ENCODE measurements at places on chromosomes 11 and 22. TPM values are rescaled to one million over a fixed set of nuclear protein-coding genes. Genes with fewer than 3 reads are reported as not detected.

DNA sequence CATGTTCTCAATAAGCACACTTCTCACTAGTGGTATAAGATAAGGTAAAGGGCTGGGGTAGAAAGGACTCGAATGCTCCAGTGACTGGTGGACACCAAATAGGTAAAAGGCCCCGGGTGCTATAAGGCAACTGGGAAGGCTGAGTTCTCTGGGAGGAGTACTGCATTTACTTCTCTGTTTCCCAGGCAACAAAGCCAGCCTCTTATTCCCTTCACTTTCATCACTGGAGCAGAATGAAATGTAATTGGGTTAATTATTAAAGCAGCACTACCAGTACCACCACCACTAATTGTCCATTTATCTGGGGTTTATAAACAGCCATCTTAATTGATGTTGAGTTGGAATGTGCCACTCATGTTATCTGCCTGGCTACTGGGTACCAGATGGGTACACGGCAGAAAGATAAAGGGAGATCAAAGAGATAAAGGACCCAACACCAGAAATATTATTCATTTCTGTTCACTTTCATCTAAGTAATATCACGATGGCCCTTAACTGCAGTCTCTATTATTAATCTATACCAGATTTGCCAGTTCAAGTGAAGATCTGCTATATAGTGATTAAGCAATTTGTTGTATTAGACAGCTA, 94.4 kb upstream of the CHRM4 start:
- no peak for DNase-seq

GRCh38 chr11:78060533-78060932, 3.1 kb upstream of the THRSP start:
- DNase-seq: no peak

- DNase-seq: no peak
These were observed 59.9 kb downstream of the GGTLC2 start for GRCh38 chr22:22704156-22704946.

FGF3 gene
- not detected for total RNA-seq

GRCh38 chr11:79439886-79440570, 802 bp downstream of the TENM4 start:
- DNase-seq: no peak

KRTAP5-7 gene
- total RNA-seq: not detected

GRCh38 chr11:8332196-8332595, 68.5 kb upstream of the LMO1 start:
- DNase-seq: no peak

DNA sequence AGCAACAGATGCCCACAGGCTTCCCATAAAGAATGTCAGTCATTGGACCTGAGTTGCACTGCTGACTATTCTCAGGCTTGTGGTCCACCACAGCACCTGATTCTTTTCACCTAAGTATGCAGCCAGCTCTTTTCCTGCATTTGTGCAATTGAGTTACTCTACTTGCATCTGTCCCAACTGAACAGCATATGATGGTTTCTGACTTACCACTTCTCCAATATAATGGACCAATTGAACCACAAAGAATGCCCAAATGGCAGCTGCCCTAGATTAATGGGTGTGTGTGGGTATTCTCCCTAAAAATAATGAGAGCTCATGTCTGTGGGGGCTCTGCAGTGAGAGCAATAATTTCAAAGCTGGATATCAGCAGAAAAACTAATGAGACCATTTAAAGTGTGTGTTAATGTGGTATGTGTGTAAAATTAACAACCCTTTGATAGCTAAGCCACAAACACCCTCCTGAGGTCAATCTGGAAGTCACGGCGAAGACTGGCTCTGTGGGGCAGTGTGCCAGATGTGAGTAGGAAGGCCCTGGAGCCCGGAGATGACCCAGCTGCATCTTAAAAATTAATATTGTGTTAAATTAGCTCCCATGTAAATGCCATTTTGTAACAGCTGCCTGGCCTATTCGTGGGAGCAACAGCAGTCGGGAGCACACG, 43.8 kb downstream of the SC5D start:
- DNase-seq: no peak

- no peak for DNase-seq
These were observed 23.9 kb downstream of the RTN4RL2 start for GRCh38 chr11:57484141-57484710.

GRCh38 chr11:37076866-37077265, 478.8 kb upstream of the RAG2 start:
- DNase-seq: no peak

APOL5 gene
- total RNA-seq: not detected

OR52H1 gene
- not detected for total RNA-seq

DNA sequence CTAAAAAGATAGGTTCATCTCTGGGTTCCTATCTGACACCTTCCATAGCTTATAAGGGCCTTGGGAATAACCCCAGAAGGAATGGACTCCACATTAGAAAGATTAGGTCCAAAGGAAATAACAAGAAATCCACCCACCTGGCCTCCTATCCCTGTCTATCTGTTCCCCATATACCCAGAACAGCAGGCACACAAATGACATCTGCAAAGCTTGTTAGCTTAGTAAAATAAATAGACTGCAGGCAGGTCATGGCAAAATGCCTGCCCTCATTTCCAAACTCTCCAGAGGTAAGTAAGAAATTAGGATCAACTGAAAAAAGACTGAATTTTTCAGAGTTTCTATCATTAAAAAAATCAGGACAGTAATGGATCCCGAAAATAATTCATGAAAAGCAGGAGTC, 489.5 kb downstream of the DLG2 start:
- no peak for DNase-seq

GRCh38 chr11:12319461-12319951, 57.9 kb upstream of the PARVA start:
- no peak for DNase-seq

DNA sequence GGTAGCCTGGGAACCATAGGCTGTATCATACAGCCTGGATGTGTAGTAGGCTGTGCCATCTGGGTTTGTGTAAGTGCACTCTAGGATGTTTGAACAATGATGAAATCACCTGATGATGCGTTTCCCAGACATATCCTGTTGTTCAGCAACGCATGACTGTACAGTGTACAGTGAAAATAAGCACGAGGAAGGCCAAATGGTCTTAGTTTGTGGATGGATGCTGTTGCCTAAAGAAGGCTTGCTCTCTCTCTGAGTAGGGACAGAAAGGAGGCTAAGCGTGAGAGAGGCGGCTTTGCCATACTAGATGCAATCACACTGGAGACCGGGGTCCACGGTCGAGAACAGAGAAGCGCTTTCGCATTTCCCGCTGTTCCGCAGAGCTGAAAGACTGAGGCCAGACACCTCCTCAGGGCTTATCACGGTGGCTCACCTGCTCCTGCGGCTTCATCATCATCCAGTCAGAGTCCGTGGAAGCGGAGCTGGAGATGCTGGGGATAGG, 27.6 kb upstream of the APLP2 start:
- no peak for DNase-seq

DNA sequence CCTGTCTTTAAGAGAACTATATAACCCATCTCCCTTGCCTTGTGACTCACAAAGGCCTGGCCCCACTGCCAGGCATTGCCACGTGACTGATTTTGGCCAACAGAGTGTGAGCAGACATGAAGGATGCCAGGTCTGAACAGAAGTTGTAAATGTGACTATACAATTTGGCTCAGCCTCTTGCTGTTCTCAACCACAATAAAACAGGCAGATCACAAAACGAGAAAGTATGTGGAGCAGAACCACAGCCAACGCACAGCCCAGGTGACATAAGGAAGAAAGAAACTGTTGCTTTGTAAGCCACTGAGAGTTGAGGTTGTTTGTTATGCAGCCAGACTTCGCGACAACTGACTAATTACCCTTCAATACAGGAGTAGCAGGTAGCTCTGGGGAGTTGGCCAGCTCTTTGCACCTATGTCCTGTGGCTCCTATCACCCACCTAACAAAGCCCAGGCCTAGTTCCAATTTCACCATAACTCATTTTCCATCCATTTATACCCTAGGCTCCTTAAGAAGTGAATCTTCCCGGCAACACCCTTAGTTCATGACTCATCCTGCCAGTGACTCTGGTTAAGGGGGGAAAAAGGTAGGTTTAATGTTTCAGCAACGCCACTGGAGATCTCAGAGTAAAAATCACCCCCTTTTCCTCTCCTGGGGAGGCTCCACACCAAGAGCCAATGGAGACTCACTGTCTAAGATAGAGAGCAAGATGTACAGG, 53.7 kb downstream of the GALNT18 start:
- DNase-seq: no peak

DNA sequence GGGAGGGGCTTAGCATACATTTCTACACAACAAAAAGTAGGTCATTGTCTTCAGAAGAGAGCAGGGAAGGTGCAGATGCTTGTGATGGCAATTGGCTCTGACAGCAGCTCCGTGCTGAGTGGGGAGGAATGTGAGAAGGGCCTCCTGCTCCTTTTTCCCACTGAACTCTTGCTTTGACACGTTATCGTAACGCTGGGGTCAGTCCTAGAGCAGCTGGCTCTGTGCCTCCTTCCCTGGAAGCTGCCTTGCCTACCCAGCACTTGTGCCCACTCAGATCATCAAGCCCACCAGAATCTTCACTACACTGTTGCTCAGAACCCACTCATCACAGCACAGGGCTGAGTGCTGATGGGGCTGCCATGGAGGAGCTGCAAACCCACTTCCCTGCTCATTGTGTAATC, 14.9 kb upstream of the NAV2 start:
- DNase-seq: no peak

GRCh38 chr22:46240073-46240472, 10.0 kb downstream of the CDPF1 start:
- no peak for DNase-seq

DNA sequence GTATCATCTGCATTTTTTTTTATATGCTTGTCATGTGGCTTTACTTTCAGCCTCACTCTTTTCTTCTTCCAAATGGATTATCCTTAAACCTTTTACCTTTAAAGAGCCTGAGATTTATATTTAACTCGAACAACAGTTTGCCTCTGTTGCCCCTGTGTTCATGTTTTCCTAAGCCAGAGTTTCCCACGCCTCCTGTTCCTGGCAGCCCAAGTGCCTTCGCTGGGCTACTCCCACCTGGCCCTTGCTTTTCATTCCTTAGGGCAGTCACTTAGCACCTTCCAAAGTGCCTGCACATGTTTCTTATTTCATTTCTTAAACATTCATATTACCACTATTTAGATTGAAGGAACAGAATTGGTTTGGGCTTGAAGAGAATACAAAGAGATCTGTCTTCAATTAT, 13.3 kb downstream of the TBRG1 start:
- no peak for DNase-seq

DNA sequence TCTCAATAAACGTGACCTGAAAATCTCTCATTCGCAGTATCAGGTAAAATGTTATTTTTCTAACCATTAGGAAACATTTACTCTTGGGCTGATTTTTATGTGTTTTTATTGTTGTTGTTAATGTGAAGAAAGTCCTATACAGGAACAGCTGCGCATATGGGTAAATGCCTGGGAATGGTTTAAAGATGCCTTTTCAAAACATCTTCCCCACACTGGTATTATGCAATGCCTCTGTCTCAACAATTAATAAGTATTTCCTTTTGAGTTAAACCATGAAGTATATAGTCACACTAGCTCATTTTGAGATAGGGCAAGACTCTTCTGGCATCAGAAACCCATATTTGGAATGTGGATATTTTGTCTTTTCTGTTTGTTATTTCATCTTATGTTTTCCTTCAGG, 13.7 kb upstream of the LIN7C start:
- DNase-seq: no peak

- DNase-seq: no peak
These were observed 440.1 kb downstream of the MIAT start for GRCh38 chr22:27097506-27097905.

DNA sequence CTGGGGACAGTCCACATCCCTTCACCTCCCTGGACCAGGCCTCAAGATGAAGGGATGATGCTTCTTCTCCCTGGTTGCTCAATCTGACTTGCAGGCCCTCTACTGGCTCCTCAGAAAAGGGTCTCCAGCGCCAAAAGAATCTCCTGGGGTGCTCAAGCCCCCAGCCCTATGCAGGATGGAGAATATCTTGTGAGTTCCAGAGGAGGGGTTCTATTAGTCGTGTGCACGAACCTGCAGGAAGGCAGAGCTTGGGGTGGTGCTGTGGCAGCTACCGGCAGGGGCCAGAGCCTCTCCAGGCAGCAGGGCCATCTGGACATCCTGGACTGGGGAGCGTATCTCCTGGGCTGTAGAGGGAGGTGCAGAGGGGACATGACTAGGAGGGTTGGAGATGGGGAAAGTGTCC, 1339.5 kb downstream of the BRD1 start:
- no peak for DNase-seq

GRCh38 chr11:120558744-120559431, 47.3 kb downstream of the GRIK4 start:
- no peak for DNase-seq

DNA sequence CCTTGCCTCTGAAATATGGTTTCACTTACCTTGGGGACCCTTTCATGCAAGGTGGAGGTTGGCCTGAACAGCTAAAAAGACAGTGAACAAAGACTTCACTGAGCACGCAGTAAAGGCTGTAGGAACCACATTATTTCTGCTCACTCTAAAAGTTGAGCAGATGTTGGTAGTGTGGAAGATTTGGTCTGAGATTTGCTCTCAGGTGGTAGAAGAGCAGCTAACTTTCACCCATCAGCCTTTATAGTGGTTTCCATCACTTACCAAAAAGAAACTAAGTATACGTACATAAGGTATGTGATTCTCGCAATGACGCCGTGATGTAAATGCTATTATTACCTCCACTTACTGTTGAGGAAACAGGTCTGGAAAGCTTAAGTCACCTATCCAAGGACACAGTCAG, 47.3 kb downstream of the PRR5L start:
- no peak for DNase-seq

CCDC89 gene
- total RNA-seq: 0.26 TPM

OR52A1 gene
- not detected for total RNA-seq

GRCh38 chr22:49765951-49766350, 61.7 kb downstream of the BRD1 start:
- no peak for DNase-seq

DNA sequence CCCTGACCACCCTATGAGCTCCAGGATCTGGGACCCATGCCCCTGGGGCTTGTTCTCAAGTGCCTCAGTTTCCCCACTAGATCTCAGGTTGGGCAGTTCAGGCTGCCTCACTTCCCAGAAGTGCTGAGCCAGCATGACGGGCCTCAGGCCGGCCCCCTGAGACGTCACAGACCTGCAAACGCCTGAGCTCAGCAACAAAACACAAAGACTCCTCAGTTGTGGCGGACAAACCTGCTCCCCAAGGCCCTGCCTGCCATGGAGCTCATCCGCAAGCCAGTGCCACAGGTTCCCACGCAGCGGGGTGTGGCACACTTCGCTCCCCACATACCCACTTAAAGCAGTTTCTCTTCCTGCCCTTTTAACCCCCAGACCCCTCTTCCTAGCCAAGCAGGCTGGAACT, 45.2 kb downstream of the NECTIN1 start:
- DNase-seq: peak; percentile 85

DNA sequence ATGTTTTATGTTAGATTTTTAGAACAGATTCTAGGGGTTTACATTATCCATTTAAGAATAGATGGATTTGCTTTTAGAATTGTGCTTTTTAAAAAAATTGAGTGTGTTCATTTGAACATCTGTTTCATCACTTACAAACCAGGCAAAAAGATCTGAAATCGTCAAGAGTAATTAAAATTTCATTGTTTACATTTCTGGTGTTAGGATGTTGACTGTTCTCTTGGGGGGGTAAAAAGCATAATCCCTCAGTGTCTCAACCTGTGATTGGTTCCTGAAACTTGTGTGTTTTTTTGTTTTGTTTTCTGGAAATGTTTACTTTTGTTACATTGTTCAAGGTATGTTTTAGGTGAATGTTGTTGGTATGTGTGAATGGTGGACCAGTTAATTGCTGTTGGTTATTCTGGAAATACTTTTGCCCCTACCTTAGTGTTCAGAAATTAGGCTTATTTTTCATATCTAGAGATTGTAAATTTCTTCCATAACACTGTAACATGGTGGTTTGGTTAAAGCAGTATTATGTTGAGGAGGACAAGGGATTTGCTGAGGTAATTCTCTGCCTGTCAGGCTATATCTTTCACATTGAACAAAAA, 4.8 kb downstream of the PCF11 start:
- DNase-seq: no peak

GGTLC3 gene
- total RNA-seq: not detected

Measured in Calu3 (cell line).